ENCODE measurements at places on chromosomes 1 and 21.

DNA sequence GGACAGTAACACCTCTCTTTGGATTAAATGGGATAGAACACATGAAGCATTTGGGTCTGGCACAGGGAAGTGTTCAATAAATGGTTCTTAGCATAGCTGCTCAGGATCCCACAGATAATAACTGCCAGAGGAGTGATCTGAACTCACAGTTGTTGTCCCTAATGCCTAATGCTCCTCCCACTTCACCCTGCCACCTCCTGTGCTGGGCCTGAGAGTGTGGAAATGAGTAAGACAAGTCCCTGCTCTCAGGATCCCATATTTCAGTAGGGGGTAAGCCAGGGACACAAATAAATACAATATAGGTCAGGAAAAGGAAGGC is 19.9 kb upstream of the FOXO6 start:
- peak; percentile 20 for DNase-seq

GRCh38 chr1:15703562-15703961 is 19.4 kb downstream of the PLEKHM2 start:
- DNase-seq = no peak

DNA sequence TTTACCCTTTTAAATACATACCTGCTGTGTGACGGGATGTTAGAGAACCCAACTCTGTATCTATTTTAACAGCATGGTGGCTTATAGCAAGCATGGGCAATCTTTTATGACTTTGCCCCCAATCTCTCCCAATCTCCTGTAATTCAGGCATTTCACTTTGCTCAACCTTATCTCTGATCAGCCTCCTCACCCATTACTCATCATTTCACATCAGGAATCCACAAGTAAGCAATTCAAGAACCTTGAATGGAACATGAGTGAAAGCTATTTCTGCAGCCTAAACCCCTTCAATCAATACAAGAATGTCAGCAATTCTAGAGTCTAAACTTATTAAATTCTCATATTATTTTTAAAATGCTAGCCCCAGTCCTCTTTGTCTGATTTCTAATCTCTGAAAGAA is 199.8 kb downstream of the ST6GALNAC3 start:
- no peak for DNase-seq

DNA sequence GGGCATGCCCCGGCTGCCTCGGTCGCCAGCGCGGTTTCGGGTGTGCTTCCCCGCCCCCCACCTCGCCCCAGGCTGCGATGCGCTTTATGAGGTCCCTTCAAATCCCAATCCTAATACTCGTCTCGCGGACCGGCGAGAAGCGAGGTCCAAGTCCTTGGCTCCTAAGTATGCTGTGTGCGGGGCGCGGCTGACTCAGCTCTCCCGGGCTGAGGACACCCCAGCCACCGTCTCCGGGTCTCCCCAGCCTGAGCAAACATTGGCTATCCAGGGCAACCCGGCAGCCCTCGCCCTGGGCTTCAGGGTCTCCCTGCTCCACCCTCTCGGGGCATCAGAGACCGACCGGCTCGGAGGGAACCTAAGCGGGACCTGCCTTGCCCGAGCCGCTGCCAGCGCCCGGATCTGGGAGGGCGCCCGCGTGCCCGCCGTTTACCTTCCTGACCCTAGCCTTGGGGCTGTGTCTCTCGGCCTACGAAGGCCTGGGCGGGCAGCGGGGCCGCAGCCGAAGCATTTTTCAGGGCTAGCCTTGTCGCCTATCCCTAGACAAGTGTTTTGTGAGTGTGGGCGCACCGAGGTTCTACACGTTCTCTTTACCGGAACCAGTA is 1.2 kb downstream of the ITPKB start:
- peak; percentile 80 for DNase-seq
